NCI-H1436 (cell line): ENCODE measurements at places on chromosomes 5 and 9.
A peak's percentile ranks its signal among the peaks of the same experiment; 100 is the strongest.

DNA sequence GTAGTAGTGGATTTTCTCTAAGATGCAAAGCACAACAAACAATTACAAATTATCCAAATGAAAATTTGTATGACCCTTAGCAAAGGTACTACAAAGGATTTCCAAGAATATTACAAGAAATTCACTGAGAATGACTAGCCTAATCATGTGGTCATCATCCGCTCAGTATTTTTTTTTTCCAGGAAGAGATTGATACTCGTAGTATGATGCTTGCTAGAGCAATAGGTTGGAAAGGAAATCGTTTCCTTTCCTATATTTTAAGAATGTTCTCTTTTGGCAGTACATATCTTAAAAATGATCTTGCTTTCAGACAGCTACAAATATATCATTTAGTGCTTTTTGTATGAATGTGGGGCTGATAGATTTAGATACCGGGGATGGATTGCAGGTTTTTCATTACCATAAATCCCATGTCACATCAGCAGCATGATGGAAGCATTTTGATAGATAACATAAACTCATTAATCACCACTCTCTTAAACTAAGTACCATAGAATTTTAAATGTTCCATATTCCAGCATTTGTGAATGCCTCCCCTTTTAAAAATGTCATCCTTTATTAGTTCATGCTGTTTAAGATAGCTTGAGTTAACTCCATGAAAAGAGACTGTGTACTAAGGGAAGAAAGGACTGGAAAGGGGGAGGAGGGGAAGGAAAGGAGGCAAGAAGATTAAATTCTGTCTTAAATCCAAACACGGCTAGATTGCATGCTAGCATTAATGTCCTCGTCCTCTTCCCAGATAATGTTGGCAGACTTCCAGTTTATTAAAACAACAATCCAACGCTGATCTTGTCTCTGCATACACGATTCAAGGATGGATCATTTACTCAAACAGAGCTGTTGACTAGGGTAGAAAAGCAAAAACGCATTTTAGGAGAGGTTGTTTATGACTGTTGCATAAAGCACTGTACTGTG is 311.7 kb upstream of the ZNF608 start:
- DNase-seq, result no peak

- DNase-seq, result no peak
These were observed 528.9 kb downstream of the AGTPBP1 start for GRCh38 chr9:85212887-85213286.

GRCh38 chr9:129996161-129996830 is 46.7 kb downstream of the FNBP1 start:
- DNase-seq, result no peak

- no peak for DNase-seq
These were observed 20.0 kb upstream of the MLANA start for GRCh38 chr9:5870691-5871090.

DNA sequence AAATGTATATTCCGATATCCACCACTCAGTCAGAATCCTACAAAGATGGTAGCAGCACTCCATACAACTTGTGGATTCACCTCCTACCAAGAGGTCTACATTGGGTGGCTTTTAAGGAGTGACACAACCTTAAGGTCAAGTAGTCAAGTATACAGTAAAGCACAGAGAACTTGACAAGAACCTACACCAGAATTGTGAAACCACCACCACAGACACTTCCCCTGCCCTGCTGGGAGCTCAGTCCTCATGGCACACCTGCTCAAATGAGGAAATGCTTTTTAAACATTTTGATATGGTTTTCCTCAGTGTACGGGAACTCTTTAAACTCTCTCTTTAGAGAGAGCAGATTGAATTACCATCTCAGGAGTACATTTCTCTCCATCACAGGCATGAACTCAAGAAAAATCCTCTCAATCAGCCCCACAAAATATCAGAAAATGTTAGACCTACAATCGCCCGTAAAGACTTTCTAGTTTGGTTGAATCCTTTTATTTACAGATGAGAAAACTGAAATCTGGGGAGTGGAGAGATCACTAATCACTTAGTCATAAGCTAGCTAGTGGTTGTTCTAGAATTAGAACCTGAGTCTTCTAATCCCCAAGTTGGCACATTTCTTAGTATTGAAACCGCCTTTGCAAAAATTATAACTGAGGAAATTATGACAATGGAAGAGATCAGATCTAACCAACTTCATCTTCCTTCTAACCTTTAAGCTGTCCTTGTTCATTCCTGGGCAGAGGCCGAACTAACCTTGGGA is 38.5 kb upstream of the NR4A3 start:
- DNase-seq, result no peak

- DNase-seq, result no peak
These were observed 2122.2 kb downstream of the MAT2B start for GRCh38 chr5:165627548-165628170.

GRCh38 chr9:12815888-12816287 is 41.1 kb downstream of the LURAP1L start:
- DNase-seq, result no peak

DNA sequence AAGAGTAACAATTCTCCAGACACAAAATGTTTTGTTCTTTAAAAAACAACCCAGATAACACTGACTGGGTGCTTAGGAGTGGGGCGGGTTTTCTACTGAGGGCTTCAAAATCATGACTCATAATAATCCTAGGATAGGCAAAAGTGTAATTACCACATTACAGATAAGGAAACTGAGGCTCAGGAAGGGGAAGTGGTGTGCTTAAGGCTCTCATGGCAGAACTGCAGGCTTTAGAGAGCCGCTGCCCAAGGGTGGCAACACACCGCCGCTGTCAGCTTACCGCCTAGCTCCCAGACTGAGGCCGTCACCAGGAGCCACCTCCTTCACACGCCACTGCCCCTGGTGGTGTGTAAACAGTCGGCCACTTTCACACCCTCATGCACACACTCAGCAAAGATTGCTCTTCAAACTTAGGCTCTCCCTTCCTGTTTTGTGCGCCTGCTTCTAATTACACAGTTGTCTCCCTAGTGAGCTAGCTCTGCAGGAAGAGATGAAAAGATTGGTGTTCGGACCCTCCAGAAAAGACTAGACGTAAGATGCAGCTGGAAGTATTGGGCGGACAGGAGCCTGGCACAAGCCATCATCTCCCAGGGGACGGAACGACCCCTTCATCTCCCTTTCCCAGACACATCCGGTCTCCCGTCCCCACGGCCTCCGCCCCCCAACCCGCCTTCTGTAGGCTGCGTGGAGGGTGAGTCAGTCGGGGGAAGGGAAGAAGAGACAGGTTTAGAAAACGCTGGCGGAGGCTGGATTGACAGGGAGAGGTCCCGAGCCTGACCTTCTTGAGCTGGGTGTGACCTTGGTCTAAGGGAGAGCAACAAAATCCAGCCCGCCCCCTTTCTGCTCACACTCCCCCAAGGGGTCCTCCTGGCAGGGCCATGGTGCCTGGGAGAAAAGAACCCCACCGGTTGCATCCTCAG is 162.7 kb downstream of the SYK start:
- no peak for DNase-seq

DNA sequence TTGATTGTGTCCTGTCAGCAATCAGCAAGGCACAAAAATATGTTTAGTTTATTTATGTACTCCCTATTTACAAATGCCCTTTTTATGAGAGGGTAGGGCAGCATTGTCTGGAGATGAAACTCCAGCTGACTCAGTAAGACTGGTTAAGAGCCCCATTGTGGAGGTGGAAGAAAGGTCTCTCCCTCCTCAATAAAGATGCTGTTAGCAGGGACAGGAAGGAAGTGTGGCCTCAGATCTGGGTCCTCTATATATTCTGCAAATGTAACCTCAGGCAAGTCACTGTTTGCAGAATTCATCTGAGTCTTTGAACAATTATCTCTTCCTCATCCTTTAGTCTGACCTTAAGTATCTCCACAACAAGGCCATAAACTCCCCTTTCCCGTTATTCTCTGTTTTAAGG is 48.3 kb upstream of the TRAF1 start:
- no peak for DNase-seq

DNA sequence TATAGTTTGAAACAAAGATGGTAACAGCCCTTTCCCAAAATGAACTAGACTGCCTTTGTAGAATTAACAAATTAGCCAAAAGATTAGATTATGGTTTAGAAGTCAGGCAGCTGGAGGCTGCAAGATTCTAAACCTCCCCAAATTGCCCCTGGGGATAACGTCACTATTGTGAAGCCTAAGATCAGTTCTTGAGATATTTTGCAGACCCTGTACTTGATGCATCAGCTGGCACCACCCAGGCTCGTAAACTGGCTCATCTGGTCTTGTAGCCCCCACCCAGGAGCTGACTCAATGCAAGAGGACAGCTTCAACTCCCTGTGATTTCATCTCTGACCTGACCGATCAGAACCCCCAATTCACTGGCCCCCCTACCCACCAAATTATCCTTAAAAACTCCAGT is 4.2 kb upstream of the SOWAHA start:
- DNase-seq, result no peak

- DNase-seq, result no peak
These were observed 64.1 kb downstream of the OSTF1 start for GRCh38 chr9:75152416-75152815.

GRCh38 chr5:34042321-34042720 is 692 bp downstream of the C1QTNF3 start:
- no peak for DNase-seq

DNA sequence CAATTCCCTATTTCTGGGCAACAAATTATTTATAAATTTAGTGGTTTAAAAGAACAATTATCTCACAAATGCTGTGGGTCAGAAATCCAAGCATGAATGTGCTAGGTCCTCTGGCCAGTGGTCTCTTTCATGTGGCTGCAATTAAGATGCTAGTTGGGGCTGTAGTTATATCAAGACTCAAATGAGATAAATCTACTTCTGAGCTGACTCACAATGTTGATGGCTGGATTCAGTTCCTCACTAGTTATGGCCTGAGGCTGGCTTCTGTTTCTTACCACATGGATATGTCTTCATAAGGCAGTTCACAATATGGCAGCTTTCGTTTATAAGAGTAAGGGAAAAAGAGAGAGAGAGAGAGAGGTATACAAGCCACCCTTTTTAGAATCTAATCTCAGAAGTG is 717.0 kb downstream of the PRELID2 start:
- DNase-seq, result no peak

DNA sequence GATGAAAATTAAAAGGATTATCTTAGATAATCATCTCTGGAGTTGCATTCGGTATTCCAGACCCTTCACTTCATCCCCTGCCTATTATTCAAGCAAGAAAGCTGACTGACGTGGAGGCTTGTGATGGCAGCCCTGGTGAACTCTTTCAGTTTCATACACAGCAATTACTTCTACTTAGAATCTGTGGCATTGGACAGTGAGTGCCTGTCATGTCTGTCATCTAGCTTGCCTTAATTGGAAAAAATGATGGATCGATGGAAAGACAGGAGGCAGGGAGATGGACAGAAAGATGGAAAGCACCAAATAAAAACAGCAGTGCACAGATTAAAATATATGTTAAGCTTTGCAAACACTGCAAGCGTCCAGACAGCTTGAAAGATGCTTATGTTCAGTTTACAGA is 1371.0 kb upstream of the CDH6 start:
- DNase-seq, result no peak

DNA sequence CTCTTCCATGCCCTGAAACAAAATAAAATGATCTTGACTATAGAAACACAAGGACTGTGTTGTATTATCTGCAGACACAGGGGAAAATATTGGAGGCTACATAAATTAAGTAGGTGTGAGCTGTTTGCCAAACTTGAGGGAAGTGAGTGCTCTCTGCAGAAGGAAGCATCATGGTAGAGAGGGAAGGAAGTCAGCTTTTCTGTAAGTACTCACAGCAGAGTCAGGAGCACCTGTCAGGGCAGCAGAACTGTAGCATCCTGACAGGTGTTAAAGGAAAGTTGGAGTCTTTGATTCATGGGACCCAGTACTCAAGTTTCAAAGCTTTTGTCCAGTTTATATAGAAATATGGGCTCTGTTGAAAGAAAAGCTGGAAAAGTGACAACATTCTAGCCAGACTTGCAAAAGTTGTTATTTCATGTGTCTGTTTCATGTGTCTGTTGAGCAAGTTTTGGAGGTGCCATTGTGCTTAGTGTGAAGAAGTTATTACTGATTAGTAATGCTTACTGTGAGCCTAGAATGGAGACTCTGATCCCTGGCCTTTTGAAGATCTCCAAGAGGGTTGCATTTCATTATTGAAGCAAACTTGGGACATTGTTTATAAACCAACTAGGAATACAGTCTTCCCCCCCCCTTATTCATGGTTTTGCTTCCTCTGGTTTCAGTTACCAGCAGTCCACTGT is 194.7 kb downstream of the SPATA31D1 start:
- no peak for DNase-seq

GRCh38 chr5:56112526-56113121 is 117.9 kb upstream of the IL6ST start:
- peak; percentile 55 for DNase-seq

GRCh38 chr9:133101356-133102189 is 19.5 kb downstream of the RALGDS start:
- no peak for DNase-seq

DNA sequence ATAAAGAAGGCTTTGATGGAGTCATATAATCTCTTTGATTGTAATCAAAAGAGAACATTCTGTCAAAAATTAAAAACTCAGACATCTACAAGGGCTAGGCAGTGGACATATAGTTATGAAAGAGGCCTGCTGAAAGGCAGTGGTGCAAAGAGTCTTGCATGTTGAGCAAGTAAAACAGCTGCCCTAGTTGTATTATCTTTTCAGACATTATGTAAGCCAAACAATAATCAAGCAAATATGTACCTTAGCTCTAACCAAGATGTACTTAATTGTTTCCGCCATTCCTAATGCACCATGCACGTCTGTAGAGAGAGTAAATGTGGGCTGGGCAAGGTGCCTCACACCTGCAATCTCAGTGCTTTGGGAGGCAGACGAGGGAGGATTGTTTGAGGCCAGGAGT is 14.3 kb downstream of the GAPT start:
- no peak for DNase-seq

DNA sequence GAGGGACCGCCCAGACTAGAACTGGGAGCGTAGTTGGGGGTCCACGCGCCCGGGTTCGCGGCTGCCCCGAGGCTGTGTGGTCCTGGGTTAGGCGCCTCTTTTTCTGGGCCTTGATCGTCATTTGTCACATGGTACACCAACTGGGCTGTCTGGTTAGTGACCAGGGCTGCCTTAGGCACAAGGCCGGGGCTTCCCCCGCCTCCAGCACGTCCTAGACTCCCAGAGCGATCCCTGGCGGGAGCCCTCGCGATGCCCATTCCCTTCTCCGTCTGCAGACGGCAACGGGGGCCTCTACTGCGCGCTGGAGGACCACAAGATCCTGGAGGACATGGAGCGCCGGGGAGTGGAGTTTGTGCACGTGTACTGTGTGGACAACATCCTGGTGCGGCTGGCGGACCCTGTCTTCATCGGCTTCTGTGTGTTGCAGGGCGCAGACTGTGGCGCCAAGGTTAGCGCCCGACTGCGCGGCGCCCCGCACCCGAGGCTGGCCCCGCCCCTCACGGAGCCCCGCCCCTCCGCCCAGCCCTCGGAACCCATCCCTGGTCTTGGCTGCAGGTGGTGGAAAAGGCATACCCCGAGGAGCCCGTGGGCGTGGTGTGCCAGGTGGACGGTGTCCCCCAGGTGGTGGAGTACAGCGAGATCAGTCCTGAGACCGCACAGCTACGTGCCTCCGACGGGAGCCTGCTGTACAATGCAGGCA is 1.5 kb downstream of the UAP1L1 start:
- DNase-seq, result no peak
